ENCODE measurements at places on chromosomes 11 and 22.

DNA sequence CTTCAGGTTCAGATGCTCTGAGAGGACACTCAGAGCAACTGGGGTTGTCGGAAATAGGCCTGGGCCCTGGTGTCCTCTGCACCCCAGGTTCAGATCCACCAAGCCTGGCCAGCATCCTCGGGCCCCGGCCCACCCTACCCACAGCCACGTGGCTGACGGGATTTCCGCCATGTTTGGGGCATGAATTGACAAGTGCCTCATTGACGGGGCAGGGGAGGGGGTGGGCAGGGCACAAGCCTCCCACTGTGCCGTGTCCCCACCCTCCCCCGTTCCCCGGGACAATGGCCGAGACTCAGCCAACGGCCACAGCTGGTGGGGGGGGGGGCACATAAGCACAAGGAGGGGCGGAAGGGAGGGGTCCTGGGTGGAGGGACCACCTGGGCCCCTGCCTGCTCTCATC is 8.5 kb downstream of the MYRF start:
- DNase-seq, result no peak

GRCh38 chr11:57306940-57307565 is 17.7 kb downstream of the TNKS1BP1 start:
- no peak for DNase-seq

DNA sequence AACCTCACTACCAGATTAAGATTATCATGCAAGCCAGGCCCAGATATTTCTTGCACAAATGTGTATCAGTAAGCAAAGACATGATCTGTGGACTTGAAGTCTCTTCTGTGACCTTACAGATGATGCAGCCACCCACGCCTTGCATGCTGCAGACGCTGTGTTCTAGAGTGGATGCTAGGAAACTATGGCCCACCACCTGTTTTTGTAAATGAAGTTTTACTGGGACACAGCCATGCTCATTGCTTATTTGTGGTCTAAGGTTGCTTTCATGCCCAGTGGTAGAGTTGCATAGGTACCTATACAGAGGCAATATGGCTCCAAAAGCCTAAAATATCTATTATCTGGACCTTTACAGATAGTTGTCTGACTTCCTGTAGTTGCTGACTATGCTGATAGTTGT is 47.5 kb upstream of the SORL1-AS1 start:
- no peak for DNase-seq

- DNase-seq, result no peak
These were observed 30.4 kb upstream of the CREB3L1 start for GRCh38 chr11:46247090-46247489.

GRCh38 chr11:126335463-126335760 is 20.1 kb upstream of the ST3GAL4 start:
- no peak for DNase-seq

DNA sequence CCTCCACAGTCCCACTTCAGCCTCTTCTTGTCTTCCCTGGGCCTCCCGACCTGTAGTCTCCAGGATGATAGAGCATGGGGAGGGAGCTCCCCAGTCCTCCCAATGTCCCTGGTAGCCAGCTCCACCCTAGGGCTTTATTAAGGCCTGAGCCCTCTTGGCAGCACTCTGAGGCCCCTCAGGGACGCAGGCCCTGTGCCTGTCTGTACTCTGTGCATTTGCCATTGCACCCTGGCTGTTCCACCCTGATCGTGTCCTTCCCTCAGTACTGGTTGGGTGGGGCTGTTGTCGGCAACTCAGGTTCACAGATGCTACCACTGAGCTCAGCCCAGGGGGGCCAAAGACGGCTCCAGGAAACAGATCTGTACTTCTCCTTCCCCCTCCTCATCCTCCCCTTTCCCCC is 7.2 kb downstream of the SSTR3 start:
- no peak for DNase-seq

DNA sequence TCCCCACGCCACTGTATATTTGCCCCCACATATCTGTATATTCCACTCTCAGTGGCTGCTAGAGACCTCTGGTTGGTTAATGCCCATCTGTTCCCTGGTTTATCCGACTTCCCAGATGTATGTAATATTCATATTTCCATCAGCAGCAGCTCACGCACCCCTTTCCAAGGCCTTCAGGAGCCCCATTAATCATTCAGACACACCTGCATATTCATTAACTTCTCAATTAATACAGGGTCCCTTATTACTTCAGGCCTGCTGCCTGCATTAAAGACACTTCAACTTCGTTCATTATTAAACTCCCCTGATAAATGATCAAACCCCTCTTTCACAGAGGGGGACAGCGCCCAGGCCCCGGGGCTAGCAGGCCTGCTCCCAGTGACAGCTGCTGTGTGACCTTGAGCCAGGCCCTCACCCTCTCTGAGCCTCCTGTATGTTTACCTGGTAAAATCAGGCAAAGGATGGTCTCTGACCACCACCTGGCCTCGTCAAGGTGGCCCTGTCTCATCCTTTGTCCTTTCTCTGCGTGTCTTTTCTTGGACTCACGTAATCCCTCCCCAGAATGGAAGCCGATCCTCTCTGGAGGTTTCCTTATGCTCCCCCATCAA is 34.5 kb downstream of the ELFN2 start:
- no peak for DNase-seq
